ENCODE measurements at places on chromosomes 5 and 9.

GRCh38 chr5:144395704-144396103 is 225.0 kb downstream of the KCTD16 start:
- DNase-seq, result no peak

DNA sequence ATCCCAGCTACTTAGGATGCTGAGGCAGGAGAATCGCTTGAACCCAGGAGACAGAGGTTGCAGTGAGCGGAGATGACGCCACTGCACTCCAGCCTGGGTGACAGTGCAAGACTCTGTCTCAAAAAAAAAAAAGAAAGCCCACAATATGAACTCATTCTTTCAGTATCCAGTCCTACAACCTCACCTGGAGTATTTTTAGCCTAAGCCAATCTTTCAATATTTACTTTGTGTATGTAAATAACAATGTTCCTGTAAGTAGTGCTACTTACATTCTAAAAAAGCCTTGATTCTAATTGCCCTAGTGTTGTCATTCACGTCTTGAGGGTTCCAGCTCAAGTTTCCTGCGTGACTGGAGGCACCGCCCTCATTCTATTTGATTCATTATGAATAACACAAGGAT is 62.0 kb downstream of the BHMT start:
- DNase-seq, result no peak

- DNase-seq, result no peak
Measured at GRCh38 chr5:115850744-115851416, 9.1 kb downstream of the AP3S1 start.

DNA sequence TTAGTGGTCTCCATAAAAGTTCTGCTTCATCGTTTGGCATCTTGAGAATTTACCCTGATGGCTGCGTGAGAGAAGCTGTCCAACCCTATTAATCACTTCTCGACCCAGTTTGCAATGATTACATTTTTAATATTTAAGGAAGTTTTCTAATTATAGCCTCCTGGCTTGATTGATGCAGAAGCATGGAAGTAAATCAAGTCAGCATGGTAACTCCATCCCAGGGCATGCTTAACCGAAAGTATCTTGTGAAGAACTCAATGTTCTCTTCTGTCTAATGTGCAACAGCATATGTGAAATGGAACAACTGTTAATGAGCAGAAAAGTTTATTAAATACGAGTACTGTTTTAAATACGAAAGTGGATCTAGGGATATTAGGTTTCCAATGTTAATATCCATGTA is 278.9 kb upstream of the CD180 start:
- no peak for DNase-seq

DNA sequence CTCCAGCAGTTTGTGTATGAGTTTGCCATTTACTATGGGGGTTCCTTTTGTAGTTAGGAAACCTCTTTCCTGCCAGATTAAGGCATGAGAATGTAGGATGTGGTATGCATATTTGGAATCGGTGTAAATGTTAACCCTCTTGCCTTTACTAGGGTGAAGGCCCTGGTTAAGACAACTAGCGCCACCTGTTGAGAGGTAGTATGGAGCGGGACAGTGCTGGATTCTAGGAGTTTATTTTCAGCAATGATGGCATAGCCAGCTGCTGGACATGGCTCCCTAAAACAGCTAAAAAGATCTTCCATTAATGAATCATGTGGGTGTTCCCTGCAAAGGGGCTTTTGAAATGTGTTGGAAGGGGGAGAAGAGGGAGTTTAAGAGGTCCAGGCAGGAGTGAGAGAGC is 30.7 kb upstream of the GPX3 start:
- no peak for DNase-seq

- DNase-seq, result no peak
Measured at GRCh38 chr9:105206821-105207699, 37.4 kb upstream of the SLC44A1 start.

DNA sequence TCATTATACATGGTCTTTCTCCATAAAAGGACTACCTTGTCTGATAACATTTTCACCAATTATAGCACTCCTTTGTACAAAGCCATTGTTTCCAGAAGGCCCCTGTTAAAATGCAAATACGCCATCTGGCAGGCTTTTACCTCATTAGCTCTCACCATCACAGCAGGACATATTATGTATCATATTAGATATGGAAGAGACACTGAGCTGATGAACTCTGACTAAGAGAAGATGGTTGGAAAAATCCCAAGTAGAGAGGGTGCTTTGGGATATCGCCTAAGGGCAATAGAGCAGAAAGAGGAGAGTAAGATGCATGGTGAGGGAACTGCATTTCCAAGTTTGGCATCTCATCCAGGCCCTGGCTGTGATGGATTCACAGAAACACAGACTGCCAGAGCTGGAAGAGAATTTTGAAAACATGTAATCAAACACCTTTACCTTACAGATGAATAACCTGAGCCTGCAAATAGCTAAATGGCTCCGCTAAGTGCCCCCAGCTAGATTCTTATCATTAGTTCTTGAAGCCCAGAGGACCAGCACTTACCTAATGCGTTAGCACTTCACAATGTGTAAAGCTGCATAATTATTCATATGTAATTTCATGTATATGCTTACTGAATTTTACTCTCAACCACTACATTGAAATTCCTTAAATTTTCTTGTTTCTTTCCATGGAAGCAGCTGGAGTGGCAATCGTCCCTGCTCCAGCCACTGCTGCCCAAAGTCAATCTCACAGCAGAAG is 393.6 kb upstream of the IZUMO3 start:
- no peak for DNase-seq

DNA sequence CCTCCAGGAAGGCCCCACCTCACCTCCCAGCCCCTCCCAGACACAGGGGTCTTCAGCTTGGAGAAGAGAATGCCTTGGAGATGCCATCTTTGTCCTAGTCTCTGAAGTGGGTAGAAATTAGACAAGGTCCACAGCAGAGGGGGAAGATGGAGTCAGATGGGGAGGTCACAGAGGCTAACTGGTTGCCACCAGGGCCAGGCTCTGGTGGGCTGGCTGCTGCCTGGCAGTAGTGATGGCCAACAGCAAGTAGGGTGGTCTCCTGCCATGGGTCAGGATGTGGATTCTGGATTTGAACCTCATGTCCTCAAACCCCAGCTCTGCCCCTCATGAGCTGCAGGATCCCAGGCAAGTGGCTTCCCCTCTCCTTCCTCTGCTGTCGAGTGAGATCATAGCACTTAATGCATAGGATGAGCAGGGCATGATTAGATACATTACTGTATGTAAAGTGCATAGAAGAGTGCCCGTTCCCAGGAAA is 38.7 kb upstream of the NEK6 start:
- no peak for DNase-seq

- no peak for DNase-seq
Measured at GRCh38 chr5:128341056-128341455, 197.0 kb downstream of the FBN2 start.

- DNase-seq, result no peak
Measured at GRCh38 chr5:78353520-78353919, 6.9 kb upstream of the SCAMP1 start.

GRCh38 chr9:130092910-130093309 is 39.2 kb downstream of the GPR107 start:
- no peak for DNase-seq

GRCh38 chr5:43034591-43034968 is 5.5 kb downstream of the ANXA2R start:
- no peak for DNase-seq

GRCh38 chr5:121151534-121151933 is 687.4 kb downstream of the PRR16 start:
- DNase-seq, result no peak

GRCh38 chr5:79225026-79225425 is 10.9 kb upstream of the JMY start:
- DNase-seq, result no peak

- no peak for DNase-seq
Measured at GRCh38 chr5:2750026-2750757, 1.3 kb downstream of the IRX2 start.

DNA sequence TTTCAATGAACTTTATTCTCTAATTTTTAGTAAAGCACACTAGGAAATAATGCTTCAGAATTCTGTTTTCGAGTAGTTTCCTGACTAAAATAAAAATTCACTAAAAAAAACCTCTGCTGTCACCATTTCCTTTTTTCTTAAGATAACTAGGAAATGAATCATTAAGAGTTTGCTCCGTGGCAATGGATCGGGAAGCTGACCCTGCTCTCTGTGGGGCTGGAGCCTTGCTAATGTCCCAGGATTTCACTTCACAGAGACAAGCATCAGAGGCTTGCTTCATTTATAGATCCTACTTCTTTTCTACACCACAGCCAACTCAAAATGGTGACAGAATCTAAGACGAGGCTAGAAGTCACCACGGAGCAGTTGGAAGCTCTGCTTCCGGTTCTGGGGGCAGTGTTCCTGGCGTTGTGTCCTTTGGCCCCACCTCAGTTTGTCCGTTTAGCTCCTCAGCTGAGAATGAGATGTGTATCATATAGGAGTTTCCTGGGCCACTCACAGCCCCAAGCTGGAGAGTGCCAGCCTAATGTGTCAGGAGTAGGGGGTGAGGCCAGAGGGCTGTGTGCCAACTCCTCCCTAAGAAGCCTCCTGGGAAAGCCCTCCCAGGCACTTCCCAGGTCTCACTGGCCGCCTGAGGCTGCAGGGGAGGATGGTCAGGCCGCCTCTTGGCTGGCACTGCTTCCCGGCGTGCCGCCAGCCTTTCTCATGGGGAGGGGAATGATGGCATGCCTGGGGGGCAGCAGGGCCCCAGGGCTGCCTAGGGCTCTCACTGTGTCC is 19.6 kb downstream of the TENT4A start:
- peak; percentile 69 for DNase-seq

- DNase-seq, result no peak
Measured at GRCh38 chr9:129640086-129640870, 1.7 kb downstream of the ASB6 start.

DNA sequence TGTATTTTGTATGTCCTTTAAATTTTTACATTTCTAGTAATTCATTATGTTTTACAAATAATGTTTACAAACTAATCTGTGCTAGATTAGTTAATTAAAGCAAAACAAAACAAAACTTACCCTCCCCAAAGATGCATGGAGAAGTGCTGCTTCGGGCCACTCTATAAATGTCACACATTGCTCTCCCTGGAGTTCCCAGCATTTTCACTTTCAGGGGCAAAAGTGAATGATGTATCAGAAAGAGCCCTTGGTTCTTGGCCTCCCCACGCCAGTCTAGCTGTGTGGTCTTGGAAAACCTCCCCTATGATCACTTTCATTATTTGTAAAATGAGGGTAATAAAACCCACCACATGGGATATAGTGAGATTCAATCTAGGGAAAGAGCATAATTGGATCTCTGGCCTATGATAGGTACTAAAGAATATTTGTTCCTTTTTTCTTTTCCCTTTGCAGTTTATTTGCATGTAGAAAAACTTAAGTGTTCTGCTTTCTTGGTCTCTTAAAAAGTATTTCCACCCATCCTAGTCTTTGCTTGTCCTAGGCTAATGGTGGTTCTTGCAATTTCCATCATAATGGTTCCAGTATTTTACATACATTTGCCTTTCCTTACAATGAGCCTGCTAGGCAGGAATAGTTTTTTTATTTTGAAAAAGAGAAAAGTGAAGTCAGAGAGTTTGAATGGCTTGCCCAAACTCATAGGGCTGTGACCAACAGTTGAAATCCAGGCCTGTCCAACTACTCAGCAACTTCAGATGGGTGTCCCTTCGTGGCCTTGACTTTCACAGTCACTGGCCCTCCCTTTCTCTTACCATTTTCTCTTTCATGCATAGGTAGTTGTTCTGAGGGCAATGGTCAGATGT is 184.5 kb upstream of the KLF4 start:
- DNase-seq, result no peak

DNA sequence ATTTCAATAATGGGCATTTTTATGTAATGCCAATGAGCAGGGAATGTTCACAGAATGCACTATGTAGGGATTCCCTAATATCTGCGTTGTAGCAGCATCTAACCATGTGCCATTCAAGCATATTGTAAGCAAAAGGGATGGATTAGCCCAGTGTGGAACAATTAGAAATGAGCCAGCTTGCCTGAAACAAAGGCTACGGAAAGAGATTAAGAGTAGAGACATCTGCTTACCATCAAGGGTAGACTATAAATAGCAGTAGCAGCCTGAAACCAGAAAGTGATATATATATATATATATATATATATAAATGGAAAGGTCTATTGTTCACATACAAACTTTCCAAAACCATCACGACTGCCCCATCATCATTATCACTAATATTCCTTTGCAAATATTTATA is 31.9 kb upstream of the CEP120 start:
- DNase-seq, result no peak

DNA sequence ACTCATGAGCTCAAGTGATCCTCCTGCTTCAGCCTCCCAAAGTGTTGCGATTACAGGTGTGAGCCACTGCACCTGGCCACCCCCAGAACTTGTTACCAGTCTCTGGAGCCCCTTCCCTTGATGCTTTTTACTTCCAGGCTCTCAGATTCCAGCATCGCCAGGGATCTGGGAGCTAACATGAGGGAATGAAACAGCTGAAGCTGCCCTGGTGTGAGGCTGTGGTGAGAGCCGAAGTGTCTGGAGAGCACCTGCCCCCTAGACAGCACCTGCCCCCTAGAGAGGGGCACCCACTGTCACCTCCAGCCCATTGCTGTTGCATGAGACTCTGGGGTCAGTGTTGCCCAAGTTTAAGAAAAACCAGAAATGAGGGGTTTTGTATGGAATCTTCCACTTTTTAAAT is 124.3 kb upstream of the SAP30L start:
- DNase-seq, result no peak

DNA sequence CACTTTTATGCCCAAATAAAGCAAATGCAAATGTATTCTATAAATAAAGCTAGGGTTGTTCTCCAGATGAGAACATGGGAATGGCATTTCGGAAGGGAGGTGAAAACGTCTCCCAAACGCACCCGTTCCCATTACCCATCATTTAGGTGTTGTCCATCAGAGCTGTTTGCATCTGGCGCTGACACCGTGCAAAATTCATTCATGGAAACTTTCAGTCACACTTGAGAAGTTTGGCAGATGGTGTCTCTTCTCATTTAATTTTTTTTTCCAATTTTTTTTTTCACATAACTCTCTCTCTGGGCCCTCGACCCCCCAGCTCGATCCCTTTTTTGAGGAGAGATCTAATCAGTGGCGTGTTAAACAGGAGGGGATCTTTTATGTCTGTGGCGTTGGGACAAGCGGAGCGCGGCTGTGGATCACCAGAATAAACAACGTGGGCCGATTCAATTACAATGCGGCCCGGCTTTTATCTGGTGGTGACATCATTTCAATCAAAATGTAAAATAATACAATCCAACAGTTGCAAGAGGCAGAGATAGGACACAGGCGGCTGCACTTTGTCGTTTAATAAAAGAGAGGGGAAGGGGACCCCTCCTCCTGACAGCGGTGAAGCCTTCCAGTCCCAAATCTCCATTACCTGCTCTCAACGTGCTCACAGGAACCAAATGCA is 246.1 kb upstream of the IRX4 start:
- no peak for DNase-seq
